Activated T-helper 1 cell treated with anti-CD3 and anti-CD28 coated beads, Interleukin-2, amount 50 U/mL, for 16 hours (primary cell): ENCODE measurements at places on chromosomes 11 and 22.

DNA sequence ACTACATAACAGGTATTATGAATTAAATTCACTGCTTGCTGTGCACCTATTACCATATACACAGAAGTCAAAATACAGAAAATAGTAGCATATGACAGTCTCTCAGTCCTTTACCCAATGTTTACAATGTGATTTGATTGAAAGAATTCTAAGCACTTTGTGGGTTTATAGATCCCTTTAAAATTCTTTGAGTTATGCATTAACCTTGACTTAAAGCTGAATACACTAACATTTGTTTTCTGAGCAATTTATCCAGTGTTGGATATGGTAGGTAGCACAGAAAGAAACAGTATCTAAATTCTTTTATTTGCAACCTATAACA, 230.8 kb upstream of the DDI1 start:
- no peak for DNase-seq

- DNase-seq: peak; percentile 57
Observed at GRCh38 chr22:19970479-19971275, 29.1 kb upstream of the TXNRD2 start.

GRCh38 chr11:13638422-13638821, 30.0 kb upstream of the FAR1 start:
- no peak for DNase-seq

DNA sequence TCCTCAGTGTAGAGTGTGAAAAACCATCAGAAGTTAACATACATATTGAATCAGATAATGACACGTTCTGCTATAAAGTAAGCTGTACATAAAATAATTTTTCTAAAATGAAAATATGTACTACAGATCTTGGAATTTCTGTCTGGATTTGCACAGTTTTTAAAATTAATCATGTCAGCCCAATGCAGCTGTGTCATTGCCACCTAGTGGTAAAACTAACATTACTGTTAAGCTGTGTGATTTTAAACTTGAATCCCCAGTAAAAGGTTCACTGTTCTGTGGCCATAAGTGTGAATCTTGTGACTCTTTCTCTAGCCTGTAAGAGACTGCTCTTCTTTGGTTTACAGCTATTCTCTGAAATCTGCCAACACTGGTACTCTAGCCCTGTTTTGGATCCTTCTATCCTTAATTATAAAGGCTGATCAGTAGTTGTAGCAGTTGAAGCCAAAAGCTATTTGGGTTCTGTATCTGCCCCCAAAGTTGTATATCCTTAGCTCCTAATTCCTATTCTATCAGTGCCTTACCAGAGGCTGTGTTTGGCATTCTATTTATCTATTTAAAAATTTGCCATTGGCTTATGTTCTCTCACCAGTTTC, 4.0 kb downstream of the JRKL start:
- DNase-seq: no peak

DNA sequence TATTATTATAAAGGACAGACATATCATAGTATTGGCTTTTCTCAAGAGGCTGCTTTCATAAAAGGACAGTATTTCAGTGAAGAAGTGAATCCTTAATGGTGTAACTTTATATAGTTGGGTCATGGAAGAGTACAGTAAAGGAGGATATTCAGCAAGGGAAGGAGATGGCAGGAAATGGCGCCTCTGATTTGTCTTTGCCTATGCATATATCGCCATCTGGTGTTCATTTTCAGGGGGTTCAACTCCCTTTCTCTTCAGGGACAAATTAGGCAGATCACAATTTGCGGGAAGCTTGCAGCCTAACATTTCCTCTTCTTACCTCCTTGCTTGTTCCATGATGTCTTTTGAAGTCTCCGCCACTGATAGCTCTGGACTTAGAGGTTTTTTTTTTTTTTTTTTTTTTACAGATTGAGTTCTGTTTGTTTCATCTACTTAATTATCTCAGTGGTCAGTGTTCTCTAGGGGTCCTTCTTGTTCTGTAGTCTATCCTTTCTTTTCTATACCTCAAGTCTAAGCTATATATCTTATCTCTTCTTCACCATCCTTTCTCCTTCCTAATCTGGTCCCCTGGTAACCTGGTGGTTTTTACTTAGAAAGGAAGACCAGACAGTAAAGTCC, 21.8 kb upstream of the RRM1 start:
- DNase-seq: peak; percentile 17

DNA sequence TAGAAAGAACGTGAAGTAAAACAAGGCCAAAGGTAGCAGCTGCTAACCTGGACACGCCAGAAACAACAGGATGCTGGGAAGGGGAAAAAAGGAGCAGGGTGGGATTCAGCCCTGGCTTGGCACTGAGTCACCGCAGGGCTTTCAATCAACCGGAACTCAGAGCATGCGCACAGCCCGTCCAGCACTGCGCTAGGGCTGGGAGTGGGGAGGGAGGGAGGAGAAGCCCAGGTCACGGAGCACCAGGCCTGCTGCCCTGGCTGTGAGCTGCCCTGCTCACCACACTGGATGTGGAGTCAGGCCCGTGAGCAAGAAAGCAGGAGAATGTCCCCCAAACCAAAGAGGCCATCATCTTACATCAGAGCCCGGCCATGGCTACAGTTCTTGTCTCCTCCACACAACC, 51.5 kb downstream of the APOL1 start:
- no peak for DNase-seq

DNA sequence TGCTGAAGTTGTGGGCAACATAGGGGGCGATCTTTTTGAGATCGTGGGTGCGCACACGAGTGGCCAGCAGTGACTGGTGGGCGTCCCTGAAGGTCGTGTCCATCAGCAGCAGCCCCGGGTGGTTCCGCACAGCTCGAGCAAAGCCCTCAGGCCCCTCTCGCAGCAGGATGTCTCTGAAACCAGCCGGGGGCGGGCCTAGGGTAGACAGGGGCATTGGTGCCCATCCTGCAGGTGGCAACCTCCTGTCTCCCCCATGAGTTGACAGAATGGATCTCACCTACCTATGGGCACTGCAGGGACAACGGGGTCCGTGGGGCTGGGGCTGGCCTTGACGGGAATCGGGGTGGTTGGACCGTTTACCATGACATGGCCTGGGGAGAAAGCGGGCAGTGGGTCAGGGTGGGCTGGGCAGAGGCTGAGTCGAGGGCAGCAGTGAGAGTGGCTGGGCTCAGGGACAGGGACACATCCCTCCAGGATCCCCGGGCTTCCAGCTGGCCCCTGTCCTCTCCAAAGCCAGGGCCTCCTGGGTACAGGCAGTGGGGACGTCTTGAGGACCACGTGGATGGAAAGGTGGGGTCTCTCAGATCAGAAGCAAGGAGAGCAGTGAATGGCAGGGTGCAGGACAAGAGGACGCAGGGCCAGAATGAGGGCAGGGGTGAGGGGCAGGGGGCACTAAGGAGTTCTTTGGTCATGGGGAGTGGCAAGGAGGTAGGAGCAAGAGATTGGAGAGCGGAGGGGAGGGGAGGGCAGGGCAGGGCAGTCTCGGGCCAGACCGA, 4.2 kb upstream of the LRFN4 start:
- DNase-seq: no peak

DNA sequence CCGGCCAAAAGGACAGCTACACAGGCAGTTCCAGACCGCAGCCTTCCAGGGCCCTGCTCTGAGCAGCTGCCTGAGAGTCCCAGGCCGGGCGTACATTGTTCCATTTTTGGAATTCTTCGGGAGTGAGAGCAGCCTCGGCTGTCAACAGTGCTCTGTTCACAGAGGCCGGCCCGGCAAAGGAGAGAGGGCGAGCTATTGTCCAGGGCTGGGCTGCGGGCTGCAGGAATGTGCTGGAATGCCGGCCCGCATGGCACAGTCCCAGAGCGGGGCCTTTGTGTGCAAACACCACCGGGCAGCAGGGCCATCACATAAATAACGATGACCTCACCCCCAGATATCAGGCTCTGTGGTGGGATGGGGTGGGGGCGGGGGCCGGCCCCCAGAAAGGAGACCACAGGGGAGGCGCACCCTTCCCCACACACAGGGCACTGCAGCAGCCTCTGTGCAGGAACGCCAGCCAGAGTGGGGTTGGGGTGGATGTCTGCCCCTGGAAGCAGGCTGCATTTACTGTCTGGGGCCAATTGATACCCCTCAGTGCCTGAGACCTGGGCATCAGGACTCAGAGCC, 15.8 kb downstream of the LINC01488 start:
- DNase-seq: no peak

DNA sequence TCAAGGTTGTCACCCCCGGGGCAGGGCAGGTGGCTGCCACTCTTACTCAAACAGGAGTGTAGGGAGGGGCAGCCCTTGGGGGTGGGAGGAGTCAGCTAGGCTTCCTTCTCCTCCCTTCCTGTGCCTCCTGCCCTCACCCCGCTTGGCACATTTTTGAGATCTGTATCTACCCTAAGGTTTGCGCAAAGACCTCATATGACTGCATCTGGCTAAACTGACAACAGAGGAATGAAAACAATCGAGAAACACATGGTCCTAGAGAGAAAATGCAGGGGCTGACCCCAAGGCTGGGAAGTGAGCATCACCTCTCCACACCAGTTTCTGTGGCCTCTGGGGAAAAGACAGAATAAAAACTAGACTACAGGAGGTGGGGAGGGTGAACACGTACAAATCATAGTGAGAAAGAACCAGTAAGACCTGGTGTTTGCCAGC, 28.1 kb downstream of the IGSF9B start:
- peak; percentile 22 for DNase-seq

GRCh38 chr22:47486569-47487312, 724.3 kb downstream of the TBC1D22A start:
- no peak for DNase-seq

DNA sequence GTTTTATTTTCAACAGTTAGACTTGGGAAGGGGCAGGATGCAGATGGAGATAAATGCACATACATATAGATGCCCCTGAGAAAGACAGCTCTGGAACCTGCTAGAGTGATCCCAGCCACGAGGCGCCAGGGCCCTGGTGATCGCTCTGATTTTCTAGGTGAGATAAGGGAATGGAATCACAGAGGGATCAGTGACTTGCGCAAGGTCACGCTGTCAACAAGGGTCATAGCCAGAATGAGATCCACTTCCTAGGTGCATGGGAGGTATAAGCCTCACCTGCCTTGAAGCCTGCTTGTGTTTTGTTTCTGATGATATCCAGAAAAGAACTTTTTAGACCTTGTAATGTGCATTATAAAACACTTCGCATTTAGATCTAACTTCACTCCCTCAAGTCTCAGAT, 47.5 kb downstream of the ZBTB16 start:
- DNase-seq: no peak

- no peak for DNase-seq
Observed at GRCh38 chr11:86199354-86199753, 45.2 kb upstream of the EED start.

GRCh38 chr22:40270031-40270430, 76.3 kb upstream of the ADSL start:
- DNase-seq: no peak

DNA sequence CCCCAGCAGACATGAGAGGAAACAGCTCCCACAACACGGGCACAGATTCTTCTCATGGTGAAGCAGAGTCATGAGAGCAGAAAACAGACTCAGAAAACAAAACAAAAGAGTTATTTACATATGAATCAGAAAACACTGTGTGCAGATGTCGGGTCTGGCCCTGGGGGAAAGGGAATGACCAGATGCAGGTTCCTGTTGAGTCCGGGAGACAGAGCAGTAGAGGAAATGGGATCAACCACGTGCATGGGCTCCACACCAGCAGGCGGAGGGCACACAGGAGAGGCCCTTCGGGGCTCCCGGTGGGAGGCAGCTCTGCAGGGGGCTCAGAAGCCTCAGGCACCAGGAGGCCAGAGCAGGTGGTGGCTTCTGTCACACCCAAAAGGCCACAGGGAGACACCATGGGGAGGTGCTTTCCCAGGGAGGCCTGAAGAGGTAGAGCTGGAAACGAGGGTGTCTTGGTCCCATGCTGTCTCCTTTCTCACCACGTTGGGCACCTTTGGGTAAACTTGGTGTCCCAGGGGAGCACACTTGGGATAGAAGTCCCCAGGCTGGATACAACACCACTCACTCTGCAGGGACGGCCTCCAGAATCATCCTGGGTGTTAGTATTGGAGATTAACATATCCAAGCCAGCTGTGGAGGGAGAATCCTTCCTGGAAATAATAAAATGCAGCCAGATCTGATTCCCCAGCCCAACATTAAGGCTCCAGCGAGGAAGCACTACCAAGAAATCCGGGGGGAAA, 764.7 kb downstream of the BRD1 start:
- DNase-seq: no peak

DNA sequence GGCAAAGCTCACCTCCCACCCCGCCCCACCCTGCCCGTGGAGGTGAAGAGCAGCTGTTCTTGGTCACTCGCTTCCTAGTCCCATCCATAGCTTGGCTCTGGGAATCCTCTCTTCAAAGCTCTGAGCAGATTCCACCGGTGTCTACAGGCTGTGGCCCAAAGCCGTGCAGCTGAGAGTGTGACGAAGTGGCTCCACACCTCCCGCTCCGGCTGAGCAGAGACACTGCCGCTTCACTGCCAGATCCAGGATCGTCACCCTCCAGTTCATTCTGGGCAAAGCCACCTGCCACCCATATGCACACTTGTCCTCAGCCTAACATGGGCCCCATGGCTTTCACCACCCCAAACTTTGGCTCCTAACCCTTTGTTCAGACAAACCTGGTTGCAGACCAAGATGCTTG, 532.9 kb upstream of the B3GAT1 start:
- DNase-seq: no peak

DNA sequence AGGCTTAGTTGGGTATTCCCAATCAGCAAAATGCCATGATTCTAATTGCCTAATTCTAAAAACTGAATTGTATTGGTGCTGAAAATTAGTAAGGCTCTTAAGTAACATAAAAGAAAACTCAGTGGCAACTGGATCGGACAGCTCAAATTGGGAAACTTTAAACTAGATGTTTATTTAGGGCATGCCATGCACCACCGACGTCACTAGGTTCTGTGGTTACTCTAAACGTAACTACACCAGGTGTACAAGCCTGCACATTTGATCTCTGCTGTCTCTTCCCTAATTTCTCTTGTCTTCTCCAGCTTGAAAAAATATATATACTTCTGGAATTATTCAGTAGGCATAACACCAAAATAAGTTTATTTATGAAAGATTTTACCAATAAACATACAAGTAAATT, 378.2 kb downstream of the DCDC1 start:
- DNase-seq: no peak

DNA sequence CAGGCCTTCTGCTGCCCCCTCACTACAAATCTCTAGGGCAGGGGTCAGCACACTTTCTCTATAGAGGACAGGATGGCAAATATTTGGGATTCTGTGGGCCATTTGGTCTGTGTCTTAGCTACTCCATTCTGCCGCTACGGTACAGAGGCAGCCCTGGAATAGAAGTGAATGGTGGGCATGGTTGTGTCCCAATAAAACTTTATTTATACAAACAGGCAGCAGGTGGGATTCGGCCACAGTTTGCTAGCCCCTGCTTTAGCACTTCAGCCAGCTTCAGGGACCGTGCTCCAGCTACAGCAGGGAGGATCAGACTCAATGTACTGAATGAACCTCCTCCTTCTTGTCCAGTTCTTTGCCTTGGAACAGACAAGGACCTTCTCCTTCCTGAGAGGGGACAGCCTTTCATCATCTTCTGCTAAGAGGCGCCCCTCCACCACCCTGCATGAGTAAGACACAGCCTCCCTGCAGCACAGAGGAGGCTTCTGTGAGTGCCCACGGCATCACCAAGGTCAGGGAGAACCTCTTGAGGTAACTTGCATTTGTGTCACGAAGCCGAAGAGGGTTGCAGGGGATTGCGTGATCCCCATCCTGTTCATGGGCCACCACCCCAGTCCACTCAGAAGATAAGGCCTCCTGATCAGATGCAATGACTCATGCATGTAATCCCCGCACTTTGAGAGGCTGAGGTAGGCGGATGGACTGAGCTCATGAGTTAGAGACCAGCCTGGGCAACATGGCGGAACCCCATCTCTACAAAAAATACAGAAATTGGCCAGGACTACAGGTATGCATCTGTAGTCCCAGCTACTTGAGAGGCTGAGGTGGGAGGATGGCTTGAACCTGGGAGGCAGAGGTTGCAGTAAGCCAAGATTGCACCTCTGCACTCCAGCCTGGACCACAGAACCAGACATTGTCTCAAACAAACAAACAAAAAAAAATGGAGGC, 4.6 kb downstream of the C11orf24 start:
- no peak for DNase-seq
